NCI-H510A treated with DMSO at 0.1 percent for 48 hours (cell line): ENCODE measurements at places on chromosomes 3 and 15.
A peak's percentile ranks its signal among the peaks of the same experiment; 100 is the strongest.

- DNase-seq = no peak
Observed at GRCh38 chr3:171980578-171981270, 58.7 kb upstream of the FNDC3B start.

DNA sequence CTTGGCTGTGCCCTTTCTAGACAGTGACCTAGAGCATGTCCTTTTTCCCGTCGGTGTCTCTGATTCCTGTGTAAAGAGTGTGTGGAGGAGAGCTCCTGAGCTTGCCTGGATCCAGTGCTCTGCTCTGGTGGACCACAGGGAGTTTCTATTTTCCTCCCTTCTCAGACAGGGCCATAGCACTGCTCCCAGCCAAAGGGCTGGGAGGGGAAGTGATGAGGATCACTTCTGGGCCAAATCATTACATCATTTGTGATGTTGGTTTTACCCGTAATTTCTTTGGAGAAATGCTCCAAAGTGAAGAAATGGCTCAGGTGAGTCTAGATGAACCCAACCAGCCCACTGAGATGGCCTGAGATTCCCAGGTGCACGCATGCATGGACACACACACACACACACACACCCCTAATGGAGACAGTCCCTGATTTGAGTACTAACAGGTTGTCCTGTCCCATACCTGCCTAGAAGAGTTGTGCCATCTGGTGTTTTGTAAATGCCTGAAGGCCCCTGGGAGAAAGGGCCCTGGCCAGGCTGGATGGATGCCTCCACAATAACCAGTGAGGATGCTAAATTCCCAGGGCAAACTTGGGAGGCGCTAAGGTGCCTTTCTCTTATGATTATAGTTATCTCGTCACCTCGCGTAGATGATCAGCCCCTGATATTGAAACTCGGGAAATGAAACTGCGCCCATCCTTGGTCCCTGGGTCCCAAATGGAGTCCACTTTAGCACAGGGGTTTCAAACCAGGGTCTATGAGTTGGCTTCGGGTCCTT is 86.9 kb downstream of the ASB7 start:
- no peak for DNase-seq

- no peak for DNase-seq
Observed at GRCh38 chr15:89409184-89410038, 74.8 kb upstream of the POLG start.

GRCh38 chr3:42550250-42550649 is 31.5 kb downstream of the SEC22C start:
- DNase-seq = no peak

DNA sequence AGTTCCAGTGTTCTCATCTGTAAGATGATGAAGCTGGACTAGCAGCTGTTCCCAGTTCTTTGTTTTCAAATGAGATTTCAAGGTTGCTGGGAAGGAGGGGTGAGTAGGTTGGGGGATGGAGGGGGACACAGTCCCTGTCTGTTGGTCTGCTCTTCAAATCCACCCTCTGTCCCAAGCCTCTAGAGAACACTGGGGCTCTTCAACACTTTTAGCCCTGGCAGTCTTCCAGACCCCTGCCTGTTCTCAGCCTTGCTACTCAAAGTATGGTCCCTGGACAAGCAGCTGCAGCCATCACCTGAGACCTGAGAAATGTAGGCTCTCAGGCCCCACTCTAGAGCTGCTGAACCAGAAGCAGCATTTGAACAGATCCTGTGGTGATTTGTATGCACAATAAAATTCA is 41.3 kb downstream of the NEK11 start:
- no peak for DNase-seq

- DNase-seq = no peak
Observed at GRCh38 chr15:100712226-100712625, 109.8 kb downstream of the ASB7 start.

- DNase-seq = no peak
Observed at GRCh38 chr3:41679374-41679773, 282.5 kb downstream of the ULK4 start.

DNA sequence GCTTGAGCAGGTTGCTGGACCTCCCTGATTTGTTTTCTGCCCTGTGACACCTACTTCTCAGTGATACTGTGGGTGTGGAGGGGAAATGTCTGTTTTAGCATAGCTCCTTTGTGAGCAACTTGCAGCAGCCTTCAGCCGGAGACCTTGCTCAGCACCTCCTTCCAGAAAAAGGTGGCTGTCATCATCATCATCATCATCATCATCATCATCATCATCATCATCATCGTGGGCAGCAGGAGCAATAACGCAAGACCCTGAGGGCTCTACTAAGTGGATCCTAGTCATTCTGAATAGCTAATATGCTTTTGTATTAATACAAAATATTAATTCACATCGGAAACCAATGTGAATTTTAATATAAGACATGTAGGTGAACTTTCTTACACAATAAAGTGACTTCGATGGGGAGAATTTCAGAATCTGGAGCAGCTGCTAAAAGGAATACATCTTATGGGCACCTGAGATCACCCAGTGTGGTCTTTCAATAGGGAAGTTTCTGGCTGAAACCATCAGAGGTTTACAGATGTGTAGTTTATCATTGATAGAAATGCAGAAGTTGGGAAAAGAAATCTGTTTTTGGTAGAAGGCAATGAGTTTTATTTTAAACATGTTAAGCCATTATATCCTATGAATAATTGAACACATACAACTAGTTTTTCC is 8.6 kb downstream of the GABRR3 start:
- no peak for DNase-seq

- no peak for DNase-seq
Observed at GRCh38 chr3:13109516-13109915, 36.3 kb upstream of the IQSEC1 start.

GRCh38 chr3:120496278-120497002 is 45.6 kb upstream of the FSTL1 start:
- DNase-seq = no peak

- DNase-seq = no peak
Observed at GRCh38 chr3:61297821-61298220, 46.6 kb upstream of the FHIT start.

DNA sequence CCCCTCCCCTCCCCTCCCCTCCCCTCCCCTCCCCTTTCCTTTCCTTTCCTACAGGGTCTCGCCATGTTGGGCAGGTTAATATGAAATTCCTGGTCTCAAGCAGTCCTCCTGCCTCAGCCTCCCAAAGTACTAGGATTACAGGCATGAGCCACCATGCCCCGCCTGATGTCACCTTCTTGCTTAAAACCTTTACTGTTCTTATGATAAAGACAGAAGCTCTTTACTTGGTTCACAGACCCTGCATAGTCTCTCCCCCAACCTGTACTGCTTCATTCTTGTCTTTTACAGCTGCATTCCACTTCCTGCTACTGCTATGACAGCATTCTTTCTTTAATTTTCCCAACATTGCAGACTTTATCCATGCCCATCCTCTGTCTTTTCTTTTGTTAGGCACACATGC is 20.8 kb downstream of the MED12L start:
- DNase-seq = no peak

- DNase-seq = no peak
Observed at GRCh38 chr3:167084545-167084944, 295.6 kb downstream of the ZBBX start.

- DNase-seq = no peak
Observed at GRCh38 chr3:8650583-8651416, 6.2 kb upstream of the SSUH2 start.

DNA sequence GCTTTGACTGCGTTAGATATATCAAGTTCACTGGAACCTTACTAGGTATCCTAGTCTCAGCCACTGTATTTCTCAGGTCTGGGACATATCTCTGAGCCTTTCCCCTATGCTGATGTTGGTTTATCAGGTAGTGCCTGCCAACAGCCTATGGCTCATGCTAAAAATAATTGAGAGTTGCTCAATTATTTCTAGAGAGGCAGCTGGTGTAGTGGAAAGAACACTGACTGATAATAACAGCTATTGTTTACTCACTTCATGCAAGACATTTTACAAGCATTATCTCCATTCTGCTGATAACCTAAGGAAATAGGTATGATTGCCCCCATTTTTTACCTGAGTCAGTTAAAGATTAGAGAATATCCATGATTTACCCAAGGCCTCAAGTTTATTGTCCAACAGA is 231.4 kb downstream of the LRRN1 start:
- DNase-seq = no peak

DNA sequence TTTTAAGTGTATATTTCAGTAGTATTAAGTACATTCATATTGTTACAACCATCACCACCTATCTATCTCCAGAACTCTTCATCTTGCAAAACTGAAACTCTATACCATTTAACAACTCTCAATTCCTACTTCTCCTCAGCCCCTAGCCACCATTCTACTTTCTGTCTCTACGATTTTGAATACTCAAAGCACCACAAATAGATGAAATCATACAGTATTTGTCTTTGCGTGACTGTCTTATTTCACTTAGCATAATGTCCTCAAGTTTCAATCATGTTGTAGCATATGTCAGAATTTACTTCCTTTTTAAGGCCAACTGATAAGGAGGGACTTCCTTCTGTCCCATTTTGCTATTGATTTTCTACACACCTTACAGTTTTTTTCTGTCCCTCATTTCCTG is 593.3 kb downstream of the FHIT start:
- DNase-seq = no peak

DNA sequence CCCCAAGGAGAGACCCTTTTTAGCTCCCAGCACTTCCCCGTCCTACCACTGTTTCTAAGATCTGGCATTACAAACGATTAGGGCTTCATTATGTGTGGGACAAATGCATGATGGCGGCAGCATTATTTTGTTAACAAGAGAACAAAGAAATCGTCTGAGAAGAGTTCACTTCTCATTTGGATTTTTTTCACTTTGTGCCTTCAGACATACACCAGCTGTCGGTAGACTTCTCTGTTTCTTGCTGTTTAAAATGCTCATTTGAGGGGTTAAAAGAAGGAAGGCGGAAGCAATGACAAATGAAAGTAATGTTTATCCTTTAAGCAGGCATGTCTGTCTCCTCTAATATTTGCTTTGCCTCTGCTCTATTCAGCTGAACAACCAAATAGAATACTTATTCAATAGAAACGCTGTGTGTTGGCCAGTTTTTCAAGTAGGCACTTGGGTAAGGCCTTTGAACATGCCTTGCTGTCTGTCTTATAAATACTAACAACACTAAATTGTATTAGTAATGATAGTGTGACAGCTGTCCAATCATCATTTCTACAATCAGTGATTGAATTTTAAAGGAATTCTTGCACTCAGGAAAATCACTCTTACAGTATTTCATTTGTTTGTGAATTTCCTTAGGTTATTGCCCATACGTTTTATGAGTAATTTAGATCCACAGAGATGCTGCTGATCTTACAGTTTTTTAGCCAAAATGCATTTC is 382.4 kb downstream of the IL5RA start:
- DNase-seq = peak; percentile 73

- DNase-seq = no peak
Observed at GRCh38 chr3:108719178-108719806, 37.9 kb downstream of the RETNLB start.

DNA sequence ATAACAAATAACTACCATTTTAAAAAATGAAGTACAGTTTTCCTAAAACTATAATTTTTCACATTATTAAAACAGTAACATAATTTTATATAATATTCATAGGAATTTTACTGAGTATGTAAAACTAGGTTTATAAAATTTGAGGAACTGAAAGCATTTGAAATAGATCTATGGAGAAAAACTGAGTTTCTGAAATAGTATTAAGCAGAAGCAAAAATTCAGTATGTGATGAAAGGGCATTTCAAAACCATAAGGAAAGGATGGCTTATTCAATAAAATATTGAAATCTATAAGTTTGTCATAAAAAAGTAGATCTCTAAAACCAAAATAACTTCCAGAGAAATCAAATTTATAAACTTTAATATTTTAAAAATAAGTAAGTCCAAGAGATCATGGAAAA is 53.4 kb downstream of the GBE1 start:
- no peak for DNase-seq

GRCh38 chr15:88792342-88793282 is 10.6 kb upstream of the ACAN start:
- DNase-seq = no peak

DNA sequence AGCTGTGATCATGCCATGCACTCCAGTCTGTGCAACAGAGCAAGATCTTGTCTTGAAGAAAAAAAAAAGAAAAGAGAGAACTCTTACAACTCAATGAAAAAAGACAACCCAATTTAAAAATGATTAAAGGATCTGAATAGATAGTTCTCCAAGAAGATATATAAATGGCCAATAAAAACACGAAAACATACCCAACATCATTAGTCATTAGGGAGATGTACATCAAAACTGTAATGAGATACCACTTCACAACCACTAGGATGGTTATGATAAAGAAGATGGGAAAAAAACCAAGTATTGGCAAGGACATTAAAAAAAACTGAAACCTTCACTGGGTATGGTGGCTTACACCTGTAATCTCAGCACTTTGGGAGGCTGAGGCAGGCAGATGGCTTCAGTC is 2.4 kb upstream of the PRKCI start:
- no peak for DNase-seq

DNA sequence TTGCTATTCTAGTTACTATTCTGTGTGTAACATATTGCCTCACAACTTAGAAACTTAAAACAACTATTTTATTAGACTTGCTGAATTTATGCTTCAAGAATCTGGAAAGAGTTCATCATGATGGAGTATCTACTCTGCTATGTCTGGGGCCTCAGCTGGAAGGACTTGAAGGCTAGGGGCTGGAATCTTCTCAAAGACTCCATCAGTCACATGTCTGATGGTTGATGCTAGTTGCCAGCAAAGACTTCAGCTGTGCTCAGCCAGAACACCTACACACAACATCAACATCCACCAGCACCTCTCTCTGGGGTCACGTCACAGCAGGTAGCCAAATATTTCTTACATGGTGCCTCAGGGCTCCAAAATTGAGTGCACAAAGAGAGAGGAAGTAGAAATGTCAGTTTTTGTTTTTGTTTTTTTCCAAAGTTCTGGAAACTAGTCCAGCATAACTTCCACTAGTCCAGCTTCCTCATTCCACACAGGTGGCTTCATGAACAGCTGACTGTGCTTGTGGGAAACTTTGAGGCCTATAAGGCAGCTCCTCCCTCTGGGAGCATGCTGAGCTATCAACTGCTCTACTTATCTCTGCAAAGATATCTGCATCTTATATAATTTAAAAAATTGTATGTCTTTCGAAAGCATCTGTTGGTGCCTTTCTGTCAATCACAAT is 325.4 kb upstream of the AGTR1 start:
- no peak for DNase-seq

DNA sequence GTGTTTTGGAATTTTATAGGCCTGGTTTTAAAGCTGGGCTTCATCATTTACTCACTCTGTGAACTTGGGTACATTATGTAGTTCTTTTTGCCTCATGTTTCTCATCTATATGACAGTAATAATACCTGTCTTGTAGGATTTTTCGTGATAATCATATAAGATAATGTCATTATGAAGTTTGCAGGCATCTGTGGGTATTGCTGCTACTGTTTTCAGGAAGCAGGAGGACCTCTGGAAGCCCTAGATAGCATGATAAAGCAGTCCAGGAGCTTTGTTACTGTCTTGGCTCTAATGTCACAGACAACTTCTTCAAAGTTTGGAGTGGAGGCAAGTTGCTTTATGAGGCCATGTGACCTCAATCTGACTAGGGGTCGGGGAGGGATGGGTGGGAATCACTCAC is 145.0 kb upstream of the MEIS2 start:
- no peak for DNase-seq

GRCh38 chr15:79209116-79209515 is 73.4 kb upstream of the ANKRD34C start:
- DNase-seq = no peak
